AG04449 (cell line): ENCODE measurements at places on chromosomes 6 and 20.

DNA sequence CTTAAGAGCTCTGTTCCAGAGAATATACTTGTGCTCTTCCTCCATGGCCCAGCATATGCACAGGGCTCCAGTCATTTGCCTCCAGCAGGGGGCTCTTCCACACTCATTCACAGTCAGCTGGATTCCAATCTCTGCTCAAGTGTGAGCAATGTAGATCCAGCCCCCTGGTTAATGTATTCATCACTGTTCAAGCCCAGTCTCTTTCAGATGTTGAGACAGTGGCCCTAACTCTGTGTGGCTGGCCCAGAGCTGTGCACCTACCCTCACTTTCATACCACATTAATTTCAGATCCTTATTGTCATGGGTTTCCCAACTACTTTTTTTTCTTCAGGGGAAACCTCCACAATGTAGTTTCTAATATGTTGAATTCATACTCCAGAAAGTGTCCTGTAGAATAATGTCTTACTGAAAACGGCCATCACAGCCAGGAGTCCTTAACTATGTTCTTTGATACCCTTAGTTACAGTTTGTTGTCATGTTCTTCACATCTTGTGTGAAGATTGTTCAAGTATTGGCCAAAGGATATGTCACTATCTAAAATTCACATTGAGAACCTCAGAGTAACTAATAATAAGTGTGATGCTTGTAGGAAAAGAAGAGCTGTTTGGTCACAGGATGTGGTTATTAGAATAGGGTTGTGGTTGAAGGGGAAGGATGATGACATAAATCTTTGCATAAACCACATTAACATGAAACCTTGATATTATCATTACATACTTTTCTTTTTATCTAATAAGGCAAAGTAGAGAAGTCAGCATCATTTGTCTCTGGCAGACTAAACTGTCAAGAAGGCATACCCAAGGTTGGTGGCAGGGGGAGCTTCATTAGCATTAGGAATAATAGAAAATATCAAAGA lies 14.4 kb upstream of the HLA-DQA1 start:
- no peak for DNase-seq

GRCh38 chr6:100818066-100818465 lies 63.1 kb downstream of the ASCC3 start:
- no peak for DNase-seq

DNA sequence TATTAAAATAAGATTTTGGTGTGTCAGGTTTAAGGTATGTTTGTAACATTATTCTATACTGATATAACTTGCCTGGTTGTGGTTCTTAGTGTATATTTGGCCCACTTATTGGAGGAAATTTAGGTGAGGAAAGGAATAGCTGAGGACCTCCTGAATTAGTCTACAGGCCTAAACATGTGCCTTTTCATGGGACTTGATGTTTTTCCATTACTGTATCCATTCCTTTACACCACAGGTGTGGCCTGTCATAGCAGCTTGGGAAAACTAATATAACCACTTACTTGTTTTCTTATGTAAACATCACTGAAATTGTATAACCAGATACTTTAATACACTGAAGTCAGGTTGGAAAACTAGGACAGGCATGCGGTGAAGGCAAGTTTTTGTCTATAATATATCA lies 27.6 kb downstream of the BCKDHB start:
- DNase-seq = no peak

DNA sequence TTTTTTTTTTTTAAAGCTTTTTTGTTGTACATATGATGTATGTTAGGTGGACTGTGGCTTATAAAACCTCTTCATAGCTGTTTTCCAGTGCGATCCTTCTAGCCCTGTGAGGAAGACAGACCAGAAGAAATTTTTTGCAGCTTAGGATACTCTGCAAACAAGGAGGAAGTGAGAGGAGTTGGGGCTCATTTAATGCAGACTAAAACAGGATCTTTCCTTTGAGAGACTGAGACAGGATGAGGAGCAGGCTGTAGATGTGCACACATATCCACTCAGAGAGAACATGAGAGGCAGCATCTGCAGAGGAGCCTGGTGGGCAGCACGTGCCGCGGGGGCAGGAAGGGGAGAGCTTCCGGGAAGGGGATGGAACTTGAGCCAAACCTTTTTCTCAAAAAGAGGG lies 45.7 kb downstream of the PPARD start:
- DNase-seq = no peak
